ENCODE measurements at places on chromosomes 3 and 15.
A peak's percentile ranks its signal among the peaks of the same experiment; 100 is the strongest.

DNA sequence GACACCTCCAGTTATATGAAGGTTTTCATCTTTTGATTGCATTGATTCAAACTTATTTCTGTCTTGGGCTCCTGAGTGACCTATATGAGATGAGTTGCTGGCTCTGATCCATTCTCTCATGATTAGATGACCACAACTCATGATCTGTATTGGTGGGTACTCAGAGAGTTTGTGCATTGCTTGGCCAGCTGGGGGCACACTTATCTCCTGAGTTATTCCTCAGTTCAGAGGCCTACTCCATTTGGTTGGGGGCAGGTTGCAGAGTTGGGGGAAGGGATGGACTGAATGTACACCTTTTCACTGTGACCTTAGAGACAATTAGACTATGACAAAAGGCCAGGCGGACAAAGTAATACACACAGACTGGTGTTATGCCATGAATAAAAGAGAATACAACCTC, 166.2 kb upstream of the SEMA6D start:
- no peak for DNase-seq

DNA sequence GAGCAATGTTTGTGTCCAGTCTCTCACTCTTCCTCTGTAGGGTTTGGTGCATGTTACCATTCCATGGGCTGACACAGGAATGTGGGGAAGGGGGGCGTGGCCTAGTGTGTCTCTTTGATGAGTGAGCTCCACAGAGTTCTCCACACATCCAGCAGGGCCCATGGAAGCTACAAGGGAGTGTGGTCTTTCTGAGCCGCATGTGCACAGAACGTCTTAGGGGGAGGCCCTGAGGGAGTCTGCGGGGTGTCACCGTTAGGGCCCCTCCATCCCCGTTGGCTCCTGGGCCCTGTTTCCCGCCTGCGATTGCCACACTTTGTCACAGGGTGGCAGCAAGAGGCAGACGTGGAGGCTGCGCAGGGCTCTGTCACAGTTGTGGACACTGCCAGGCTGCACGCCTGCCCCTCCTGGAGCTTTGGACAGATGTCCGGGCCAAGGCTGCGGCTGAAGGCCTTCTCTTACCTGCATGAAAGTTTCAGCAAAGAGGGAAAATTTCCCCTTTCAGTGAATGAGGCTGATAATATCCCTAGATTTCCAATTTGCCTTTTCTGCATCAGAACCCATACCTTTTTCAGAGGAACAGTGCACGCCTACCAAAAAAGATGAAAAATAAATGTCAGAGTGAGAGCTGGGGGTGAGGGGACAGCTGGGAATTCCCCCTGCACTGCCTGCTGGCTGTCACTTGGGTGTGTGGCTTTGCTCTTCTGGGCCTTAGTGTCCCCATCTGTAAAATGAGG, 24.3 kb downstream of the CACNA2D3 start:
- DNase-seq = peak; percentile 31

DNA sequence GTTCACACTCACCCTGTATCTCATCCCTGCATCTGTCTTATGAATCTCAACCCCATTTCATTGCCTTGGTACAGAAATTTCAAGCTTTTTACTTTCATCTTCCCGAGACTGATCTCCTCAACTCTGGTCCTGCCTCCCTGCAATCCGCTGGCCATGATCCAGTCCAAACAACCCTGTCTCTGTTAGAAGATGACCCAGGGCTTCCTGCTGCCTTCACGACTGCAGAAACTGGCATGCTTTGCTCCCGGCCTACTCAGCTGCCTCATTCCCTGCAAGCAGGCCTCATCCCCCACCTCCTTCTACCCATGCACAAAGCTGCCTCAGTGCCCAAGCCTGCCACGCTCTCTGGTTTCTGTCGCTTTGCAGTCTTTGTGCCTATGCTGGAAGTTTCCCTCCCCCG, 12.4 kb downstream of the HES1 start:
- DNase-seq = no peak

- no peak for DNase-seq
These were observed 109.3 kb downstream of the GMPS start for GRCh38 chr3:155979746-155980145.

GRCh38 chr3:48738144-48738536, 21.1 kb upstream of the IP6K2 start:
- DNase-seq = no peak

DNA sequence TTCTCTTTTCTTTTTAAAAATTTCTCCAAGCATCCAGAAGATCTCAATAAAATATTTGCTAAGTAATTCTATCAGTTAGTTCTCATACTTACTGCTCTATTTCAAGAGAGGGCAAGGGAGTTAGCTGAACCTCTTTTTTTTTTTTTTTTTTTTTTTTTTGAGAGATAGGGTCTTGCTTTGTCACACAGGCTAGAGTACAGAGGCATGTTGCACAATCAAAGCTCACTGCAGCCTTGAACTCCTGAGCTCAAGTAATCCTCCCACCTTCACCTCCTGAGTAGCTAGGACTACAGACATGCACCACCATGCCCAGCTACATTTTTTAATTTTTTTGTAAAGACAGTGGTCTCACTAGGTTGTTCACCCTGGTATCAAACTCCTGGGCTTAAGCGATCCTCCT, 21.4 kb downstream of the HDC start:
- DNase-seq = no peak

DNA sequence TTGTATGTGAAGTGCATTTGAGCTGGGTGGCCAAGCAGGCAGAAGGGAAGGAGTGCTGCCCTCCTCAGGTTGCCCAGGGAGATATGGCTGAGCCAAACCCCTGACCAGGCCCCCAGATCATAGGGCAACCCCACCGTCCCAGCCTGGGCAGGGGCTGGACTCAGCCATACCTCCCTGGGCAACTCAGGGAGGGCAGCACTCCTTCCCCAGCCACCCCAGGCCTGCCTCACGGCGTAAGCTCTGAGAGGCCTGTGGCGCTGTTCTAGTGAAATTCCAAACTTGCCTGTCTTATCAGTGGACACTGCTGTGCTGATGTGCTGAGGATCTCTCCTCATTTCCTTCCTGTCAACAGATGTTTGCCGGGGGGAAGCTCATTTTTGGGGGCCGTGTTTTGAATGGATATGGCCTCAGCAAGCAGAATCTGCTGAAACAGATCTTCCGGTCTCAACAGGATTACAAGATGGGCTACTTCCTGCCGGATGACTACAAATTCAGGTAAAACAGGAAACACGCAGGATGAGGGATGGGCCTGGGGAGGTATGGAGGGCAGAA, 57.6 kb upstream of the FGD5 start:
- no peak for DNase-seq

DNA sequence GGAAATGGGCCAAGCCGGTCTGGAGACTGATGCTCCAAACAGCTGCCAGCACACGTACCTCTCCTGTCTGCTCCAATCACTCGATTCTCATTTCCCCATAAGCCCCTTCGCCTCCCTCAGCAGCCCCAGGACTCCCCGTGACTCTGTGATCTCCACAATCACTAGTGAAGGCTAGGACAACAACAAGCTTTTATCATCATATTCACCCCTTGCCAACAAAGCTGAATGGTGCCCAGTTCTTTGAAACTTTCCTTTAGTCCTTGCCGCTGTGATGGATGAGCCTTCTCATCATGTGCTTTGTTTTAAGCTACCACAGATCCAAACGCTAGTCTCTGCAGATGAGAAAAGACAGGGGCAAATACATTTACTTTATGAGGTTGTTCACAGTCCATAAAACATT, 242.0 kb downstream of the SV2B start:
- DNase-seq = no peak

GRCh38 chr15:92653836-92654539, 1.6 kb downstream of the FAM174B start:
- DNase-seq = no peak

DNA sequence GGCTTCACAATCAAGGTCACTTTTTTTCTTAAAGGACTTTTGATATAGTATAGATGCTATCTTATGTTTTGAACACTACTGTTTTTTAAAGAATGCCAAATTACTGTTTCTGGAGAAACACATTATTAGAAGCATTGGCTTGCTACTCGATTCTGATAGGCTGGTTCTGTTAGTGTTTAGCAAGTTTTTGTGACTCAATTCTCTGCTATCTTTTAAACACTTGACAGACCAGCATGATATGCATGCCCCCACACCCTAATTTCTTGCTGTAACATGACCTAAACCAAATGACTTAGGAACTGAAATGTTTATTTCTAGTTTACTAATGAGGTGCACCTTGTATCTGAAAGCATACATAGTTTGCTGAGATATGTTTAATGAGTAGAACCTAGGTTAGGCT, 5.5 kb upstream of the IL20RB start:
- DNase-seq = no peak

Measured in GM03348 (cell line).